Caco-2 (cell line): ENCODE measurements at places on chromosomes 6 and 20. TPM values are rescaled to one million over a fixed set of nuclear protein-coding genes. Genes with fewer than 3 reads are reported as not detected.

DNA sequence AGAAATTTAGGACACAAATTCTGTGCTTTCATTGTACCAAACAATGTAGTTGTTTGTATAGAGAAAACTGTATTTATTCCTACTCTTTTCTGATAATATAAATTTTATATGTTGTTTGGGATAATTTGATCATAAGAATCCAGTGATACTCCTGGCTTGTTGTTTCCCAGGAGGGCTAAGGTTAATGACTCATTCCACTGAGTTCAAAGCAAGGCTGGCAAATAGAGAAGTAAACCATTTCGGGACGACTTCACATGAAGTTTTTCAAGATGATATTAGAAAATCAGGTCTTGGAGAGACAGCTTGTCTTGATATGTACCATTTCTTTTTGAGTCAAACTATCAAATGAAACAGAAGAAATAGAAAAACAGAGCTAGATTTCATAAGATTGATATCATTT, 326.1 kb upstream of the CNR1 start:
- DNase-seq = no peak

- DNase-seq = peak; percentile 67
These were observed 4.5 kb upstream of the TNXB start for GRCh38 chr6:32113386-32114352.

- no peak for DNase-seq
These were observed 103.8 kb downstream of the DLL1 start for GRCh38 chr6:170186941-170187668.

Gene PRRT1
- total RNA-seq = 2.0 and 3.6 TPM in 2 replicates

DNA sequence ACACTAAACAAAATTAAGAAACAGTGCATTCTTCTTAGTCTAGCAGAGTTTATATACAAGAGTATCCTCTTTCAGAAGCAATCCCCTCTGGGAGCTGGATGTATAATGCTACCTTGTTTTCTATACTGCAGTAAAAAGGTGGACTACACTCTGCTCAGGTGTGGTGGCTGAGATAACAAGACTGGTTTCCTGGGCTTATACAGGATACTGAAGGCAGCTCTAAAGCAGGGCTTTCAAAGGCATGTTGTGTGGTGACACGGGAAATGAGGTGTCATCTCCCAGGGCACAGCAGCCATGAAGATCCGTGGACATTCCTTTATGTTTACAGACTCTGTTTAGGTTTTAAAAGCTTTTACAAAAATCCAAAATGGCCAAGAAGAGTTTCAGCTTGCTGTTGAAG, 136.7 kb downstream of the MAP3K4 start:
- no peak for DNase-seq

DNA sequence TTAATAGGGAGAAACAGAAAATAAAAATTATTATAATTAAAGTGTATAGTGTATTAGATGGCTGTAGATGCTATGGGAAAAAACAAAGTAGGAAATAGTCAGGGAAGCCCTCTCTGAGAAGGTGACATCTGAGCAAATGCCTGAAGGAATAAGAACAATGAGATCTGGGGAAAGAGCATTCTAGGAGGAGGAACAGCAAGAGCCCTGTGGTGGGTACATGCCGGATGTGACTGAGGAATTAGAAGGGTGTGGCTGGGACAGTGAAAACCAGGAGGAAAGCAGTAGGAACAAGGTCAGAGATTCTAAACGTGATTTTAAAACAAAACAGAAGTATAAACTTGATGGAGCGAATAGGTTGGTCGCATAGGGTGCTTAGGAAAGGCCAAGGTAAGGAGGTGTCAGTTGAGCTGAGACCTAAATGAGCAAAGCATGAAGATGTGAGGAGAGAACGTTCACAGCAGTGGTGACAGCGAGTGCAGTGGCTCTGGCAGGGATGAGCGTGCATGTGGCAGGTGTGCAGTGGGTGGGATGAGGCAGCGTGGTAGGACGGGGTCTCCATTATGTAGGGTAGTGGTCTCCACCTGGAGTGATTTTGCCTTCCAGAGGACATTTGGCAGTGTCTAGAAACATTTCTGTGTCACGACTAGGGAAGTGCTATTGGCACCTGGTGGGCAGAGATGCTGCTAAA, 97.1 kb upstream of the MRPS10 start:
- DNase-seq = no peak

GRCh38 chr6:56655996-56656395, 13.3 kb upstream of the DST start:
- no peak for DNase-seq

DNA sequence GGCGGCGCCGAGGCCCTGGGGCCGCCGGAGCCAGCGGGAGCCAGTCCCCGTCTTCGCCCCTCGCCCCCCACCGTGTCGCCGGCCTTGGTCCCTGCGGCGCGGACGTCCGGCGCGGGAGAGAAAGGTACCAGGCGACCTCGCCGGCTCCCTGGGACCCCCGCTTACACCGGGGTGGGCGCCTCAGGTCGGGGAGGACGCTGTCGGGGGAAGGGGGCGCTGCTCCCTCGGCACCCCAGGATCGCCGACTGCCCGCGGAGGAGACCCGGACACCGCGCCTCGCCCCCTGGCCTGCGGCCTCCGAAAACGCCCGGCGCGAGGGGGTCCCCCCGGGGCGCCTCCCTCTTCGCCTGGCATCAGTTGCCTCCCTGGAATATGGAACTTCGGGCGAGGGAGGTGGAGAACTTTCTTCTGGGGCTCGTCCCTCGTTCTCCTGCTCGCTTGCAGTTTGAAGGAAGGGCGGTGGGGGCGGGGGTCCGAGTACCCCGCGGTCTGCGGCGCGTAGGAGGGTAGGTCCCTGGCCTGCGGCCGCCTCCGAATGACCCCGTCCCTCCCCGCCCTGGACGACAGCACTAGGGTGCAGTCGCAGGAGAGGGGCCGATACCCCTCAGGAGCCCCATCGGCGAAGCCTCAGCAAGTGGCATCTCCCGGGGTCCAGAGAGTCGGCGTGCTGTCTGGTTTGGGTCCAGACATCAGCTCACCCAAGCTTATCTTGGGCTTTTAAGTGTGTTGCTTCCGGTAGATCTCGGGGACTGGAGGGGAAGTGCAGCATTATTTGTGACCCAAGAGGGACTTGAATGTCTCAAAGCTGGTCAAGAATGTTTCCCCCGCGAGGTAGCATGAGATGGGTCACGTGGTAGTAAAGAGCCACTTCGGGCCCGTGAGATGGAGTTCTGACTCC, 549 bp downstream of the ANKRD6 start:
- DNase-seq = no peak

DNA sequence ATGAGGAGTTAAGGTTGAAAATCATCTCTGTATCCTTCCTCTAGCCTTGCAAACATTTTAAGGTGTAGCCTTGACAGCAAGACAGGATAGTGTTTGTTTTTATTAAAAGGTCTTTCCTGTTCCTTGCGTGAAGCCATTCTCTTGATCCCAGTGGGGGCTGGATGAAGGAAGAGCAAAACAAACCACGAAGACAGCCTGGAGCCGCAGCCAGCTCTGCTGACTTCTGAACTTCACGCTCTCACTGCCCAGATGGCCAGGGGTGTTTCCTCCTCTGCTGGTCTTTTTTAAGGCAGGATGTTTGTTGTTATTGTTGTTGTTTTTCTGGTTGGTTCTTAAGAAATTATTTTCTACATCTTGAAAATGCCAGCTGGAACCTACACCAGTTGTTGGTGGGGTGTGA, 156.4 kb downstream of the MTHFD1L start:
- DNase-seq = no peak

Gene BPIFB4
- total RNA-seq = not detected in 2 replicates

Gene DNMT3B
- total RNA-seq = 95.5 and 105 TPM in 2 replicates

DNA sequence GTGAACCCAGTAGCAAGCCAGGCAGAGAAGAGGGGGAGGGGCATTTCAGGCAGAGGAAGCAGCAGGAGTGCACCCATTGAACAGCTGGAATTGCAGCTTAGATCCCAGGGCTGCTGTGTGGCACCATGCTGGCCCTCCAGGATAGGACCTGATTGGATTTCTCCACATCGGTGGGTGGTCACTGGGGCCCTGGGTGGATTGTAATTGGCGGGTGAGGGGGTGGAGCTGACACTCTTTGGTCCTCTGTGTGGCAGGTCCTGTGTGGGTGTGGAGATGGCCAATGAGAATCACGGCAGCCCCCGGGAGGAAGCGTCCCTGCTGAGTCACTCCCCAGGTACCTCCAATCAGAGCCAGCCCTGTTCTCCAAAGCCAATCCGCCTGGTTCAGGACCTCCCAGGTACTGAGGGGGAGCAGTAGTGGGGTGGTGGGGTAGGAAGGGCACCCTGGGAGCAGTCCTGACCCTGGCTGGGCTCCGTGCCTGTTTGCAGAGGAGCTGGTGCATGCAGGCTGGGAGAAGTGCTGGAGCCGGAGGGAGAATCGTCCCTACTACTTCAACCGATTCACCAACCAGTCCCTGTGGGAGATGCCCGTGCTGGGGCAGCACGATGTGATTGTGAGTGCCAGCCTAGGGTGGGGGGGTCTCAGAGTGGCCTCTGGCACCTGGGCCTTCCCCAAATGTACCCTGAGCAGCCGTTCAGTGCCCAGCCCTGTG, 4.4 kb downstream of the PCIF1 start:
- DNase-seq = no peak

Gene GPLD1
- total RNA-seq = 9.0 and 10.1 TPM in 2 replicates

DNA sequence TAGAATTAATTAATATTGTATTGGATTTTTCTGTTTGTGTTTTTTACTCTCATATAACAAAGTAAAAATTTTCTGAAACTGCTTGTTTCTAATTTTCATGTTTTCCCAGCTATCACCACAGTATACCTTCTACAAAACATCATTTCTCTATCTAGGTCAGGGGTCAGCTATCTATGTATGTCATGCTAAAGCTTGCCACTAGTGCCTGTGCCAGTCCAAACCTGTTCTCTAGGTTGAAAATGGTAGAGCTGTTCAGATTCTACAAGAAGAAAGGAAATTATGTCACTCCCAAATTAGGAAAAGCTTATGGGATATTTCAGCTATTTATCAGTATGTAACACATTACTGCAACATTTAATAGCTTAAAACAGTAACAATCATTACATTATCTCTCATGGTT, 5.8 kb upstream of the ME1 start:
- DNase-seq = no peak

Gene SCRT2
- total RNA-seq = not detected in 2 replicates

- DNase-seq = no peak
These were observed 10.9 kb upstream of the C6orf58 start for GRCh38 chr6:127566119-127566518.

DNA sequence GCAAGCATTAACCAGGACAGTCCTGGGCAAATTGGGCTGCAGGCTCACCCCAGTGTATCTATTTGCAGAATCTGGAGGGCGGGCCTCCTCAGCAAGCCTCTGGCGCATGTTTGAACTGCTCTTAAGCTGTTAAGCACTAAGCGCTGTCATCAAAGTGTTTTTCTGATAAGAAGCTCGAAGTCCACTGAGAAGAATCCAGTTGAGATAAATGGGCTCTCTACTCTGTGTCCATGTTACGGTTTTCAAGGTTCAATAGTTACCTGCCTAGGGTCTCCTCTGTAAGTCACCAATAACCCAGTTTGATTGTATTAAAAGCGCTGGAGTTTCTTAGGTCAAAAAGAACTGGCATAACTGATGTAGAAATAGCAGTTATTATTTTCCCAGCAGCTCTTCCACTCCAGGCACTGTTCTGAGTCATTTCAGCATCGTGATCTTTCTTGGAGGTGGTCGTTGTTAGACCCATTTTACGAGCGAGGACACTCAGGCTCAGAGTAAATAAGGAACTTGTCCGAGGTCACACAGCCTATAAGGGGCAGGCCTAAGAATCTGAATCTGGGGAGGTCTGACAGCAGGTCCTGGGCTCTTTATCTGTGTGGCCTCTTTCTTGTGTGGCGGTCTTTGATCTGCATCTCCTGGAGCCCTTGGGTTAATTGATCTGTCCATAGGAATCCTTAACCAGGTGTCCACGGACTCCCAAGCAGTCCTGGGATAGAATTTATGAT, 207.4 kb upstream of the ZNF217 start:
- DNase-seq = peak; percentile 99

Gene PLCB1
- total RNA-seq = 101 and 105 TPM in 2 replicates

Gene IPCEF1
- 1.4 and 1.9 TPM in 2 replicates for total RNA-seq

Gene BCL2L1
- 444 and 469 TPM in 2 replicates for total RNA-seq

- DNase-seq = no peak
These were observed 497.8 kb upstream of the ARID1B start for GRCh38 chr6:156279261-156279969.

Gene TTLL9
- total RNA-seq = not detected in 2 replicates
